T1000 (cell line): ENCODE measurements at places on chromosomes 2 and 18.

DNA sequence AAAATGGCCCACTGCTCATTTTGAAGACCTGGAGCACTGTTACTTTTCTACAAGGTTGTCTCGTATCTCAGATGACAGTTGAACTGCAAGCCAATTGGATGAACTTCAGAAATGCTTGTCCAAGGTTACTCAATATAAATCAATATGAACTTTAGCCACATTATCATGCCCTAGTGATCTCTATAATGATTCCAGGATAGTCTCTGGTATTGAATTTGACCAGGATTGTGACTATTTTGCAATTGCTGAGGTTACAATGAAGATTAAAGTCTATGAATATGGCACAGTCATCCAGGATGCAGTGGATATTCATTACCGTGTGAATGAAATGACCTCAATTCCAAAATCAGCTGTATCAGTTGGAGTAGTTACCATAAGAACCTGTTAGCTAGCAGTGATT is 196.0 kb upstream of the RAB12 start:
- DNase-seq = no peak

GRCh38 chr18:79798999-79799370 is 1.2 kb downstream of the KCNG2 start:
- DNase-seq = no peak

DNA sequence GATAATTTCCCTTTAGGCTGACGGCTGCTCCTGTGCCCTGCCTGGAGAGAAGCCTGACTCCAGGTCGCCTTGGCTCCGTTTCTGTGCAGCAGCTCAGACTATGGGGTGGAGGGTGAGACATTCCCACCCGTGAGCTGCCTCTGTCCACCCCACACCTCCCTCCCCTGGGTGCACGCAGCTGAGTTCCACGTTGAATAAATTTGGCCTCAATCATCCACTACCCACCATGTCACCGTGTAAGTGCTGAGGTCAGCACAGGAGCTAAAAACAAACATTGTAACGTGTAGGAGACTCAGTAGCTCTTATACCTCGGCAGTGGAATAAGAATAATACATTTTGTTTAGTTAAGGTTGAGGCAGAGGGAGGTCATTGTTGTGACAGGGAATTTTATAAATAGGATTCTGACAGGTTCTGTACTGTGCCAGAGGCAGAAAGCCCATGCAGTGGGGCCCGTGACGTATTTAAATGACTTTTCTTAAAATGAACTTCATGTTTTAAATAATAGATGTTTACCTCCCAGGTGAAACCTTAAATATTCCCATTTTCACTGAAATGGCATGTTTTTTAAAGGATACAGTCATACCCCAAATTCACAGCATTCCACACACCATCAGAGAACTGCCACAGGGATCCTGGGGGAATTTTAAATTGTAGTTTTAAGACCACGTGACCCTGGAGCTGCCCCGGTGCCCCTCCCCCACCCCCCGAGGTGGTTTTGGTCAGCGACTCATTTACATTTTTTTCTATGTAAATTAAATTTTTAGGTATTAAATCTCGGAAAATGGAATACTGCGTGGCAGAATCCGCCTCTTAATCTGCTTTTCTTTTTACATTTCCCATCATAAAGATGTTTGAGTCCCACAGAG is 50.2 kb downstream of the NFATC1 start:
- no peak for DNase-seq

DNA sequence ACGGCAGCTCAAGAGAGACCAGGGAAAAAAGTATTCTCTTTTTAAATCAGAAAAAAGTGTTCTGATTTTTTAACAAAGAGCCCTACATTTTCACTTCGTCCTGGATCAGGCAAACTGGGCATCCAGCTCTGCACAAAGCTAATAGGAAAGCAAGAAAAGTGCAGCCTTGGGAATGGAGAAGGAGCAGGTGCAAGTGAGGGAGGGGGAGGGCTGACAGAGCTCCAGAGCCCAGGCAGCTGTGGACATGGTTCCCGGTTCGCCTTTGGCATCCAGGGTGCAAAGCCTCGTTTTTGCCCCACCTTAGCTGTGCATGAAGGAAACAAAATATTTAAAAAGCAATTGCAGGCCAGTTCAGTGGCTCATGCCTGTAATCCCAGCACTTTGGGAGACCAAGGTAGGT is 82.2 kb downstream of the FAM124B start:
- DNase-seq = no peak

GRCh38 chr18:7740821-7741220 is 173.7 kb downstream of the PTPRM start:
- DNase-seq = no peak

GRCh38 chr2:148501545-148501944 is 143.0 kb upstream of the EPC2 start:
- DNase-seq = no peak

DNA sequence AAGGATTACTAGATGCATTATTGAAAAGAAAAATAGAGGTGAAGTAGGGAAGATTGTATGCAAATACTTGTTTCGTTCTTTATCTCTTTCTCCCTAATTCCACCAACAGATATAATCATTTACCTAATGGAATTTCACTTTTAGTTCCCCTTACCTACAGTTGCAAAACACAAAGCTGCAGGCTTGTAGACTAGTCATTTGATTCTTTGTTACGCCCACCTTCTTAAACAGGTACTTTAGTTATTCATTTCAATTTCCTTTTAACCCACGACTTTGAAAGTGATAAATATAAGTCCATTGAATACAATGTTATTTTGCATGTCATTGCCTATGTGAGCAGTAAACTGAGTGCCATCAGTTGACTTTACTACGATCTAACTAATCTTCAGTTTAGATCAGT is 3.9 kb upstream of the HRH4 start:
- DNase-seq = no peak
